ENCODE measurements at places on chromosomes 7 and 10. TPM values are rescaled to one million over a fixed set of nuclear protein-coding genes. Genes with fewer than 3 reads are reported as not detected.

Gene TRIL
- 0.72 TPM for total RNA-seq

Gene GIMAP5
- total RNA-seq, result 1.3 TPM

Gene SFTPA2
- total RNA-seq, result not detected

Gene UFSP1
- total RNA-seq, result 6.0 TPM

Gene DEPP1
- 84.2 TPM for total RNA-seq

Gene LGI1
- not detected for total RNA-seq
